Esophagus squamous epithelium (tissue), 5 donors: ENCODE measurements at places on chromosomes 5 and 9.

DNA sequence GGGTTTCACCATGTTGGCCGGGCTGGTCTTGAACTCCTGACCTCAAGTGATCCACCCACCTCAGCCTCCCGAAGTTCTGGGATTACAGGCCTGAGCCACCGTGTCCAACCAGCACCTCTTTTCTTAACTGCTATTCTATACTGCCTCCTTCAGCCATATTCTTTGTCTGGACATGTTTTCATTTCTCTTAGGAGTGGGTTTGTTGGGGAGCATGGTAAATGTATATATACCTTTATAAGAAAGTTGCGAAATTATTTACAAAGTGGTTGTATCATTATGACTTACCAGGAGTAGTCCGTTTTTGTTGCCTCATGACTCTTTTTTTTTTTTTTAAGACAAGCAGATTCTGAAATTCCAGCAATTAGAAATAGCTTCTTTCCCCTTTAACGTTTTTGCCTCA is 38.7 kb downstream of the CDC42SE2 start:
- no peak for DNase-seq

- peak; percentile 49 for DNase-seq
These were observed at the start of gene MTX3 for GRCh38 chr5:79990598-79991507. MTX3 (minus strand) TSS chr5:79991262; CDS start chr5:79991238, 24 bp downstream.

- no peak for DNase-seq
These were observed 170.5 kb downstream of the NNT start for GRCh38 chr5:43773478-43773844.

DNA sequence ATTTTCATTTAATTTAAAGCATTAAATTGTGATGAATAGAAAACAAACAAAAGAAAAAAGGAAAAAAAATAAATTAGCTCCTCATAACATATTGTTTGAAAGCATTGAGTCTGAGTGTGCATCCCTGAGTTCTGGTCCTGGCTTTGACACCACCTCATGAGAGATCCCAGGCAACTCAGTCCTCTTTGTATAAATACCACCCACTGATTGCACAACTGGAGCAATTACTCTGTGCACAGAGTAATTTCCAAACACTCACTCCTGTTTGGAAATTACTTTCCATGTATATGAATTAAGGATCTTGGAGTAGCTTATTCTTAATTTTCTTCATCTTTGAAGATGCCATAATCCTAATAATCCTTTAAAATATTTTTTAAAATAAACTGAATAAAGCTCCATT is 59.4 kb upstream of the C5orf46 start:
- no peak for DNase-seq

GRCh38 chr5:61301341-61302199 is 30.5 kb upstream of the ZSWIM6 start:
- DNase-seq, result no peak

DNA sequence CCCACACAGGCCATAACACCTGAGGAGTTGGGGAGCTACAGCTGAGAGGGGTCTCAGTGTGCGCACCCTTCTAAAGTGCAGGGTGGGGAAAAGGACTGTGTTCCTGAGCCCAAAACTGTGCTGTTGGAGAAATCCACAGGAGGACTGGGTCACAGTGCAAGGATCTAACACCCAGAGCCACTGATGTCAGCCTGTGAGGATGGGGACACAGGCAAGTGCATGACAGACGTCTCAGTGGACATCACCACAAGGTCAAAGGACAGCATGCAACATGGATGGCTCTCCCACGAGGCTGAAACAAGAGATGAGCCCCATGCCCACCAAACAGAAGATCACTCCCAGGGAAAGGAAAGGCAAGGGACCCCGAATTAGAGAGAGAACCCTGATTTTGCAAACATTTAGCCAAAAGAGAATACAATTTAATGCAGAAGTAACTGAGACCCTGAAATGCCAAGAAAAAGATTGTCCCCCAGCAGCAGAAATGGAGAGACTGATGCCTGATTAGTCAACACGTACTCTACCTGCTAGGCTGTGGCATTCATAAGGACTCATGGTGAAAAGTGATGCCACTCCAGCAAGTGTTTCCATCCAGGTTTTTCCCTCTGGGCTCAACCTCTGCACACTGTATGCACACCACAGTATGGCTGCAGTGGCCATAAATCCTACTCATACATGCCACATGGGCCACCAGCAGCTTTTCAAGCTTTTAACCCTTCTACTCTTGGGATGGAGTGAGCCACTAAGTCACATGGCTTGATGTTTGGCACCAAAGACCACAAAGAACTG is 14.2 kb downstream of the KLF9 start:
- no peak for DNase-seq

DNA sequence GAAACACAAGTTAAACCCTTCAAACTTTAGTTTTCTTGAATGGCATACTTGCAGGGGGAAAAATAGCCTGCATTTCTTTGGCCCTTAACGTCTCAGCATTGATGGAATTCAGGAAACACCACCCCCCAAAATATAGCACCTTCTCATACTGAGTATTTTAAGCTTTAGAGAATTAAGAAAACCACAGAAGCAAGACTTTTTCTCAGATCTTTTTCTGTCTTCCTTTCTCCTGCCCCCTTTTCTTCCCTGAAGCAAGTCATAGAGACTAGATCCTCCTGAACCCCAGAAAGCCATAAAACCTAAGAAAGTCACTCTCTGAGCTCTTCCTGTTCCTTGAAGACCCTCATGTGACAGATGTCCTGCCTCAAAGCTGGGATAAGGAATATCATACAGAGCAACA is 1069.9 kb downstream of the EFNA5 start:
- DNase-seq, result no peak

GRCh38 chr5:7464182-7464581 is 68.2 kb downstream of the ADCY2 start:
- no peak for DNase-seq

GRCh38 chr5:43497311-43498104 is 13.8 kb upstream of the TMEM267 start:
- no peak for DNase-seq

DNA sequence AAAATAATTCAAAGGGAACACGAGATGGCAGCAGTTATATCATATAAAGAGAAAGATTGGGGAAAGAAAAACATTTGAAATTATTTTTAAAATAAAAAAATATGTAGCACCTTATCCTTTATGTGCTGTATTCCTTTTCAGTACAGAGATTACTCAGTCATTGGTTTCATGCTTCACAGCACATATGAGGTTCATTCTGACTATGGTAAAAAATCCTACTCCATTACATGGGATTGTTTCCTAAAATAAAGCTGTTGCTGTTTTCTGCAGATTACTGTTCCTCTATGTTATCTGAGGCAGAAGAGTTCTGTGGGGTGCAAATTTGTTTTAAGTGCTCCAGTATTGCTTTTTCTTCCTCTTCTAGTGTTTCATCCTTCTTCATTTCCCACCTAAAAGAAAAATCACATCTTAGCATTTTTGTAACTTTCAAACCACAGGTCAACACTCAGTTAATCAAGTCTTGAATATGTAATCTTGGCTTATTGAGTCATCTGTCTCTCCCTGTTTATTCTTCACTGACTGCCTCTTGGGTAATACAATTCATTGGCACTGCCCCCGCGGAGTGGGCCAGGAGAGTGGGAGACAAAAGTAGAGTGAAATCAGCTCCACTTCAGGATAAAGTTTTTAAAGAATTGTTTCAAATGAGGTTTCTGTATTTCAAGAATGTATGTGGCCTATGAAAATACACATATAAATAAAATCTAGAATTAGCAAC is 412.5 kb upstream of the POU5F2 start:
- no peak for DNase-seq

DNA sequence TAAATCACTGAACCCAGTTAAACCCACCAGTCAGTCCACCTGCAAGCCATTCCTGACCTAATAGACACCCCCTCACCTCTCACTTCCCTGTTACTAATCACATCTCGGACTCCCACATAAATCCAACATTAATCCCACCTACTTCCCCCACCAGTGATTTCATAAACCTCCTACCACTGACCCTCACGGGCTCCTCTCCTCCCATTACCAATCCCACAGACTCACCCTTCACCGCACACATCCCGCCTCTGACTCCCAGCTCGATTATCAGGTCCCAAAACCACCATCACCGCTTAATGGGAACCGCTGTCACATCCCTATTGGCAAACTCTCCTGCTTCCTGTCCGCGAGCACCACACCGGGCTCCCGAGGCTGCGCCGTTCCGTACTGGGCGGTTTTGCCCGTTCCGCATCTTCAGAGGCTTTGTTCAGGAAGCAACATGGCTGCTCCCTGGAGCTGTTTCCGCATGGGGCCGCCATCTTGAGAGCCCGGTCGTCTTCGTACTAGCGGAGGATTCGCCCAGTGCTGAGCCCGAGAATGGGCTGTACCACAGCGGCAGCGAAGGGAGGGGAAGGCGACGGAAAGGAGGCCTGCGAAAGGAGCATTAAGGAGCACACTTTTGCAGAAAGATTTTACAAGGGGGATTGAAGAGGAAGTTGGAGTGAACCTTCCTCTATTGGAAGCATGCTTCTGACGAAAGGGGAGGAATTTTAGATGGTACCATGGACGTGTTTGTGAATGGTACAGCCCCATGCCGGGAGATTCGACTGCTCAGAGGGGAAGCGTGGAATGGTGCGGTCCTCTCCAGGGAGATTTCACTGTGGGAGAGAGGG is at the start of gene ZNF300:
ZNF300 (minus strand) TSS at position 502 of the 833 bp plus-strand sequence. CDS start 1,825 bp downstream, outside the sequence.
- peak; percentile 5 for DNase-seq

DNA sequence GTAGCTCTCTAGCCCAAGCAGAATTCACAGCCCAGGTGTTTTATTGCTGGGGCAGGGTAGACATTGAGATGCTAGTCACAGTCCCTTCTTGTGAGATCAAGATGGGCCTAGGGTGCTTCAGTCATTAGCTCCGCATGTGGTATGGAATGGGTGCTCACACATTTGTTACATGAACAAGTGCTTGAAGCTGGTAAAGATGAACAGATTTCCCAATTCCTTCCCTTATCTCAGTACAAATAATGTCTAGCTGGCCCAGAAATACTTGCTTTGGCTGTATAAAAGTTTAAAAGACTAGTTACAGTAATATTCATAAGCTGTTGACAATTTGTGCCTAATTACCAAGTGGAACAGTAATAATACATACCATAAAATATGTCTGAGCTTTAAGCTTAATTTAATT is 143.4 kb upstream of the DHFR start:
- DNase-seq, result no peak

GRCh38 chr9:12764150-12764549 is 10.7 kb upstream of the LURAP1L start:
- DNase-seq, result no peak

DNA sequence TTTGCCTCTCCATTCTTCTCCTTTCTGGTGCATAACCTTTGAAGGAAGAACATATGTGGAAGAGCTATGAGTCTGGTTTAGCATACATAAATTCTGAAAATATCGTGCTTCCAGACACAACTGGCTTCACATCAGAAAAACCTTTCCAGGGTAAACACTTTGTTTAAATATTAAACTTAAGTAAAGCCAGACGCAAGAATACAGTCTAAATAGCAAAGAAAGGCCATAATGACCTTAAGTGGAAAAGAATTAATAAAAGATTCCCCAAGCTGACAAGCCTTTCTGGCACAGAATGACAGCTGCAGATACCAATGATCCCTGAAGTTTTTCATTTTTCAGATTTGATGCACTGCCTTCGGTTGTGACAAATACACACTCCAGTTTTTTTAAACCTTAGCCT is 13.5 kb upstream of the TSSK1B start:
- DNase-seq, result no peak

DNA sequence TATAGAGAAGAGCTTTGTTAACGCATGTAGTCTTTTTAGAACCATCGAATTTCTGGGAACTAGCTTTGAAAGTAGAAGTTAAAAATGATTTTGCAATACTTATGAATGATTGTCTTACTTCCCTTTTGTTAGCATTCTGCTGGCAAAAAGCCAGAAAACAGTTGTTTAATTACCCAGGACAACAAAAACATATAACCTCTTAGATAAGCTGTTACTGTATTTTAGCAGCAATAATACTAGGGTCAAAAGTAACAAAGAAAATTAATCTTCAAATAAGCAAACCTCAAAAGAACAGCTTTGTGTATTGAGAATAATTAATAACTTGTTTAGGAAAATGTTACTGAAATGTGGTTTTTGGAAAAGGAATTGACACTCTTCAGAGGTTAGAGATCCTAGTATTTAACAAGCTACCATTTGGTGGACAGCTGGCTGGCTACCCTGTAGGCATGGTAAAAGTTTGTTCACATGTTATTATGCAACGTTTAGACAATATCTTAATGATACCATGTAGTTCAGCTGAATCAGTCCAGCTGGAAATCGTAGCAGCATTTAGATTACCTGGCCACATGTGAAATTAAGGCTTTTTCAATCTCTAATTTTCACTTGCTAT is 3.8 kb downstream of the FGF10 start:
- DNase-seq, result no peak

DNA sequence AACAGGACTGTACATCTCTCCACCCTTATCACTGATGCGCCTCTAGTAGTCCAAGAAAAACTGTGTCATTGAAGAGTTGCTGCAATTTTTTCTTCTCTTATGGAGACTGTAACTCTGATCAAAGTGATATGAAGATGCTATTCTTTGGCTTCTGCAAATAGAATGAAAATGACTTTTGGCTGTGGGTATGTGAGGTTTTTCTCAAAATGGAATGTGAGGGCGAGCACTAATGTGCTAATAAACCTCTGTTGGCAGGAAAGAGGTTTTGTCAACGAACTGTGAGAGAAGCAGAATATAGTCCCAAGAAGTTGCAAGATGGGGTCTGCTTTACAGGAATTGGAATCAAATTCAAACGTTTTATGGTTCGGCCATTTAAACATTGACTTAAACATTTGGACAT is 252.0 kb upstream of the GAS1 start:
- DNase-seq, result no peak

- no peak for DNase-seq
These were observed 8.5 kb upstream of the ZFP62 start for GRCh38 chr5:180869587-180869986.

GRCh38 chr5:57887851-57888621 is 405.4 kb upstream of the ACTBL2 start:
- DNase-seq, result no peak

DNA sequence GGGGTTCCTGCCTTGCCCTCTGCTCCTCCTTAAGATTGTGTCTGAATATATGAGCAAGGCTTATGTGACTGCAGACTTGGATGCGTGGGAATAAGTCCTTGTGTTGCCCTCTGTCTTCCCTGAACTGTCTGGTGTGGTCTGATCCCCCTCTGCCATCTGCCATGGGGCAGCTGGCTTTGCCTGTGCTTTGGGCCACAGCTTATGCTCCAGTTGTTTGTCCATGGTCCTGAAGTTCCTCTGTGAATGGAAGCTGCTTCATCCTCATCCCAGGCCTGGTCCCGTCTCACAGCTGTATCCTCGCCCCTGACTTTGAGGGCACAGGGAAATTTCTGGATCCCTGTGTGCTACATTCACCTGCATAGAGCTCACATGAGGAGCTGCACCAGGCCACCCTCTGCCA is 14.7 kb downstream of the IL31RA start:
- DNase-seq, result no peak

DNA sequence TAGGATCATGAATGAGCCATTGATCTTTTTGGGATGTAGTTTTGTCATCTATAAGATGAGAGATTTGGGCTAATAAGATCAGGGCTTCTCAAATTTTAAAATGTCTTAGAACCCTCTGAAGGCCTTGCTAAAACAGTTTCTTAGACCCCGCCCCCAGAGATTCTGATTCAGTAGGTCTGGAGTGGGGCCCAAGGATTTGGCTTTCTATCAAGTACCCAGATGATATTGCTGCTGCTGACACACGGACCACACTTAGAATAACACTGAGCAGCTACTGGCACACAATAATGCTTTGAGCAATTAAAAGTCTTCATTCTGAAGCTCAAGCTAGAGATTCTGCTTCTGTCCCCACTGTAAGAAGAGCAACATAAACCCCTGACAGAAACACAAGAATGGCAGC is 216.7 kb downstream of the SMARCA2 start:
- no peak for DNase-seq
